ENCODE measurements at places on chromosomes 12 and 14.

- no peak for DNase-seq
These were observed 387.8 kb downstream of the SOX5 start for GRCh38 chr12:23561364-23562345.

- DNase-seq, result no peak
These were observed 234.2 kb downstream of the CRADD start for GRCh38 chr12:93911396-93911795.

DNA sequence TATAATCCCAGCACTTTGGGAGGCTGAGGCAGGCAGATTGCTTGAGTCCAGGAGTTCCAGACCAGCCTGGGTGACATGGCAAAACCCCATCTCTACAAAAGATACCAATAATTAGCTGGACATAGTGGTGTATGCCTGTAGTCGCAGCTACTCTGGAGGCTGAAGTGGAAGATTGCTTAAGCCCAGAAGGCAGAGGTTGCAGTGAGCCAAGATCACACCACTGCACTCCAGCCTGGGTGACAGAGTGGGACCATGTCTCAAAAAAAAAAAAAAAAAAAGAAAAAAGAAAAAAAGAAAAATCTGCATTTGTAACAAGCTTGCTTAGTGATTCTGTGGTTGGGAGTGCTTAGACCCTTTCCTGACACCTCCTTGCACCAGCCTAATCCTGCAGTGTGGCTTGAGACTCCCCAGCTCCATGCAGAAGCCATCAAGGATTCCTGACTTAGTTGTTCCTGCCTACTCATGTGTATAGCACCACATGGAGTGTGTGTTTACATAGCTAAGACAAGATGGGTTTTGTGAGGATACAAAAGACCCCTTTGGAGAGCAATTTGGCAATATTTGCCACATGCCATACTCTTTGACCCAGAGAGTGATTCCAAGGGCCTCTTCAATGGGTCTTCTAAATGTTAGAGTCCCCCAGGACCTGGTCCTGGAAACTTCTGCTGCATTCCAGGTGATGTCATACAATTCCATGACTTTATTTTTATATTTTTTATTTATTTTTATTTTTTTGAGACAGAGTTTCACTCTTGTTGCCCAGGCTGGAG is 5.1 kb upstream of the TMED10 start:
- DNase-seq, result no peak

GRCh38 chr12:91973813-91974212 is 171.8 kb downstream of the BTG1 start:
- DNase-seq, result no peak

GRCh38 chr12:29240441-29240840 is 91.4 kb downstream of the FAR2 start:
- DNase-seq, result no peak

DNA sequence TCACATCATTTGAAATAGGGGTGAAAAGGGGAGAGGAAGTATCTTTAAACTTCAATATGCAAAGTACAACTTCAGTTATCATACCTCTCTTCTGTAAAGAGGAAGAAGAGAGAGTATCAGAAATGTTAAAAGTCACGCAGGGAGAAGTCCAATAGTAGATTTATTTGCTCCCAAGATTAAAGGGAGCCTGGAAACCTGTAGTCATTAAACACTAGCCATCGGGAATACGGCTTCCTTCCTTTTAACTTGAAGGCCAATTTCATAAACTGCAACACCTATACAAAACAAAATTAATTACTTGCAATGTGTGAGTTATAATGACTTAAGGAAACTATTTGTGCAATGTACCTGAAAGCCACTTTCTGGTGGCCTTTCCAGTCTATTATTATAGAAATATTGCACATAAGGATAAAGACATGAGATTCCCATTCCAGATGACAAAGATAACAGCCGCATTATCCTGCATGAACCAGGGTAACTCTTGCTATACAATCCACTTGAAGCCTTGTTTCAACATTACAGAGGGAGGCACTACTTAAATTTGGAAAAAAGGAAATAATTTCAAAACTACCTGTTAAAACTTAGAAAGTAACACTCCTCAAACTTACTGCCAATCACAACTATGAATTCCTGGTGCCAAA is 4.6 kb downstream of the BTG1 start:
- DNase-seq, result no peak

- DNase-seq, result no peak
These were observed 9.0 kb upstream of the OR6J1 start for GRCh38 chr14:22653012-22653621.

DNA sequence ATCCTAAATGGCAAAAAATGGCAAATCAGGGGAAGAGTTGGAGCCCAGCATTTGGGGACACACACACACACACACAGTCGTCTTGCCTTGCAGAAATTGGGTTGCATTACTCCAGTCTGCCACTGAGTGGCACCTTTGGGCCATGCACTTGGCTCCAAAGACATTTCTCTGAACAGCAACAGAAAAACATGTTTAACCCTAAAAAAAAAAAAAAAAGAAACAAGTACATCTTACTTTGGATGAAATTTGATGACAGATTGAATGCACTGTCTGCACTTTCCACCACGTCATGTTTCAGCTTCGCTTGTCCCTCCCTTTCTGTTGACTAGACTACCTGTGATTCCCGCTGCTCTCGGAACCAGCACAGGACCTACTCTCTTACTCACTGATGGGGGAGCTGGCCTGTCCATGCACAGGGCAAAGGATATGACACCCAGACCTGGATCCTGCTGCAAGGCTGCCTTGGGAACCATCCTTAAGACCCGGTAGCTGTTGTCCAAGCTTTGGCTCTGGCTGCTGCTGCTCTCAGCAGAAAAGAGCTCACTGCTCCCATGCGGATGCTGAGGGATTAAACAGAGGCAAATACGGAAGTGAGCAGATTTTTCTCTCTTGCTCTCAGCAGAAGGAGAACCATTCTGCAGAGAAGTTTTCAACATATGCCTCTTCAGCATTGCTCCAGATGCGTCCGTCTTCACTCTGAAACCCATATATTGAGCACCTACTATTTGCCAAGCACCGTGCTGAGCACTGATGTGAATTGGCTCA is 376.8 kb downstream of the DPF3 start:
- peak; percentile 33 for DNase-seq

- no peak for DNase-seq
These were observed 18.6 kb downstream of the CINP start for GRCh38 chr14:102344084-102344483.

- no peak for DNase-seq
These were observed 584.1 kb downstream of the LRFN5 start for GRCh38 chr14:42190744-42191143.

GRCh38 chr12:57465747-57466505 is 6.3 kb downstream of the GLI1 start:
- no peak for DNase-seq

GRCh38 chr12:777550-778047 is 25.2 kb downstream of the WNK1 start:
- no peak for DNase-seq

DNA sequence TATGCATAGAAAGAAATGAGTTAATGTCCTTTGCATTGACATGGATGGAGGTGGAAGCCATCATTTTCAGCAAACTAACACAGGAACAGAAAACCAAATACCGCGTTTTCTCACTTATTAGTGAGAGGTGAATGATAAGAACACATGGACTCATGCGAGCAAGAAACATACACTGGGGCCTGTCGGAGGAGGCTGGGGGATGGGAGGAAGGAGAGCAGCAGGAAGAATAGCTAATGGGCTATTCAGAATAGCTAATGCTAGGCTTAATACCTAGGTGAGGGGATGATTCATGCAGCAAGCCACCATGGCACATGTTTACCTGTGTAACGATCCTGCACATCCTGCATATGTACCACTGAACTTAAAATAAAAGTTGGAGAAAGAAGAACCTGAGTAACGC is 29.1 kb upstream of the SYT1 start:
- DNase-seq, result peak; percentile 10

GRCh38 chr14:51612449-51612848 is 39.3 kb upstream of the FRMD6 start:
- no peak for DNase-seq

- DNase-seq, result no peak
These were observed 385.3 kb upstream of the DDHD1 start for GRCh38 chr14:53538316-53538881.

DNA sequence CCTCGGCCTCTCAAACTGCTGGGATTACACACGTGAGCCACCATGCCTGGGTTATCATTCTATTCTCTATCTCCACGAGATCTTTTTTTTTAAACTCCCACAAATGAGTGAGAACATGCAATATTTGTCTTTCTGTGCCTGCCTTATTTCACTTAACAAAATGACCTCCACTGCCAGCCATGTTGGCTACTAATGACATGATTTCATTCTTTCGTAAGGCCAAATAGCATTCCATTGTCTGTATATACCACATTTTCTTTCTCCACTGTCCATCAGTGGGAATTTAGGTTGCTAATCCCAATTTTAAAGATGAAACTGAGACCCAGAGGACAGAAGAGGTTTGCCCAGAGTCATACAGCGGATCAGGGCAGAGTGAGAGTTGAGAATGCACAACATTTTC is 10.9 kb upstream of the TRPV4 start:
- DNase-seq, result no peak

- no peak for DNase-seq
These were observed 324.5 kb downstream of the PCNX1 start for GRCh38 chr14:71231521-71232393.
